ENCODE measurements at places on chromosomes 1 and 21. TPM values are rescaled to one million over a fixed set of nuclear protein-coding genes. Genes with fewer than 3 reads are reported as not detected.

GRCh38 chr1:155044812-155045657 is 6.1 kb upstream of the ADAM15 start:
- no peak overlapping the region for H3K27ac ChIP-seq
- no peaks in the 10 kb centered on the region for H3K36me3 ChIP-seq
- H3K4me3 ChIP-seq: no peak overlapping the region
- peak; percentile 73 for DNase-seq
- peaks cover 3% of the 10 kb centered on the region for H3K27me3 ChIP-seq

DNA sequence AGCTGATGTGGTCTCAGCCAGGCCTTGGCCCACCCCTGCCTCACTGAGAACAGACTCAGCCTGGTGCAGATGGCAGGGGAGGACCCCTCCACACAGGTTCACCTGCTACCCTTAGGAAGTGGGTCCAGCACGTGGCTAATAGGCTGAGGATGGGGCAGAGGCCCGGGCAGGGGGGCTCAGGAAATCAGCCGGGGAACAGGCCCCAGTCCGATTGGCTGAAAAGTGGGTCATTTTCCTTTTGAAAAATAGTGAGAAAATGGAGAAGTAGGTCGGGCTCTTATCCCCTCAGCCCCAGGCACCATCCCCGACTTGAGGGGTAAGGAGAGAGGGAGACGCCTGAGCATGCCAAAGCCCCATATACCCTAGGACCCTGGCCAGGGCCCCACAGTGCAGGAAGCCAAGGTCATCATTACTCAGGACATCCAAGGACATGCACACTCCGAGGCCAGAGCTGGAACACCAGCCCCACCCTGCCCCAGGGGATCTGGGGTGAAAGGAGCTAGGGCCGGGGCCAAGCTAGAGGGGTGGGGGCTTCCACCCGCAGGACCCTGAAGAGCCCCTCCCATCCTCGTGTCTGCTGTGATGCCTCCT is 11.0 kb downstream of the DLGAP3 start:
- no peak for DNase-seq
- no peak overlapping the region for H3K4me3 ChIP-seq
- no peak overlapping the region for H3K27ac ChIP-seq

GRCh38 chr1:204074274-204075138 is 1.6 kb downstream of the SOX13 start:
- H3K4me1 ChIP-seq: peaks cover 27% of the 10 kb centered on the region
- H3K27me3 ChIP-seq: peaks cover 76% of the 10 kb centered on the region
- no peaks in the 10 kb centered on the region for H3K36me3 ChIP-seq

- H3K4me1 ChIP-seq: no peaks in the 10 kb centered on the region
- no peak overlapping the region for H3K4me3 ChIP-seq
- no peaks in the 10 kb centered on the region for H3K36me3 ChIP-seq
- no peak for DNase-seq
- no peaks in the 10 kb centered on the region for H3K27me3 ChIP-seq
- no peak overlapping the region for H3K27ac ChIP-seq
Observed at GRCh38 chr1:229221106-229222019, 49.5 kb upstream of the RAB4A start.

DNA sequence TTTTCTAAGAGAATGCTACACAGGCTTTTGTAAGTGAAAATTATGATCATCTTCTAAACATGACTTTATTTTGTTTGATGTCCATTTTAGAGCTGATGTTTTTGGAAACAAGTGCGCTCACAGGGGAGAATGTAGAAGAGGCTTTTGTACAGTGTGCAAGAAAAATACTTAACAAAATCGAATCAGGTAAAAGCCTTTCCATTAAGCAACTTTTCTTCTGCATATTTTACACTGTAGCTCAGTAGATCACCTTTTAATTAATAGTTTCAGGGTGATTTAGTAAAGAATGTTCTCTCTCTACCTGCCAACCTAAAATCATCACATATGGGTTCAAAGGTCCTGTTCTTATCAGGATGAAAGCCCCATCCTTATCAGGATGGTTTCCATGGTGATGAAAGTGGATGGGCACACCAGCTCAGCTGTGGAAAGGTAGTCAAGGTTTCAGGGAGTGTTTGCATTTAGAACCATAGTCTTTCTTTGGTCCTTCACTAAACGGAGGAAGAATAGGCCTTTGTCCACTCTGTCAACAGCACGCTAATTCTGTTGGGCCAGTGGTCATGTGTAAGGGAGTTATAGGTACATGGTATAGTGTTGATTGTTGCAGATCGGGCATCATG is 28.1 kb downstream of the RAB4A start:
- H3K27ac ChIP-seq: no peak overlapping the region
- no peak for DNase-seq
- no peaks in the 10 kb centered on the region for H3K27me3 ChIP-seq
- no peak overlapping the region for H3K4me3 ChIP-seq
- H3K36me3 ChIP-seq: peaks cover 40% of the 10 kb centered on the region
- peaks cover 8% of the 10 kb centered on the region for H3K4me1 ChIP-seq

GRCh38 chr1:158366783-158367182 is 13.1 kb downstream of the CD1E start:
- H3K4me1 ChIP-seq: no peaks in the 10 kb centered on the region
- no peak overlapping the region for H3K27ac ChIP-seq
- H3K4me3 ChIP-seq: no peak overlapping the region
- DNase-seq: no peak

DNA sequence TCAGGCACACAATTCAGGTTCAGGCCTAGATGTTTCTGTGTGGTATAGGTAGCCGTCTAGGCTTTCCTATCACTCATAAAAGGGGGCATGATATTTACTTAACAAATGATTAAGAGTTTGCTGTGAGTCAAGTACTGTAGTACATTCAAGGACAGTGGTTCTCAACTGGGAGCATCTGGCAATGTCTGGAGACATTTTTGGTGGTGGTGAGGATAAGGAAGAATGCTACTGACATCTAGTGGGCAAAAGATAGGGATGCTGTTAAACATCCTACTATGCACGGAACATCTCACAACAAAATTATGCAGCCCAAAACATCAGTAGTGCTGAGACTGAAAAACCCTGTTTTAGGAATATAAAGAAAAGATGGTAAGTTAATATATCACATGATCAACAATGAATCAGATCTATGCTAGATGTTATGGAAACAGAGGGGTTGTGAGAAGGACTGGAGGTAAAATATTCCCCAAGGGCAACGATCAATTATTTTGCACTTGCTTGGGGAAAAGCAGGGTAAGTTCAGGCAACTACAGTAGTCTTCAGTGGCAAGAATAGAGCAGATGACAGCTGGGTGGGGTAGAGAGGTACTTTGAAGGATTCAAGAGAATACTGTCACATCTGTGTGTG is 4.9 kb downstream of the DNTTIP2 start:
- DNase-seq: no peak
- H3K4me3 ChIP-seq: no peak overlapping the region
- peak overlapping the region; percentile 27 for H3K27ac ChIP-seq
- H3K36me3 ChIP-seq: peaks cover 72% of the 10 kb centered on the region
- peaks cover 41% of the 10 kb centered on the region for H3K4me1 ChIP-seq
- H3K27me3 ChIP-seq: no peaks in the 10 kb centered on the region

- H3K27ac ChIP-seq: no peak overlapping the region
- H3K27me3 ChIP-seq: no peaks in the 10 kb centered on the region
- H3K4me3 ChIP-seq: peak overlapping the region; percentile 57
- peaks cover 4% of the 10 kb centered on the region for H3K4me1 ChIP-seq
- DNase-seq: peak; percentile 48
Observed at GRCh38 chr1:32612189-32612881, 38.0 kb downstream of the ZBTB8OS start.

GRCh38 chr1:112790920-112791722 is 76.0 kb upstream of the PPM1J start:
- H3K36me3 ChIP-seq: no peaks in the 10 kb centered on the region
- DNase-seq: no peak

- no peak overlapping the region for H3K27ac ChIP-seq
- DNase-seq: no peak
- no peaks in the 10 kb centered on the region for H3K4me1 ChIP-seq
- no peaks in the 10 kb centered on the region for H3K36me3 ChIP-seq
- no peak overlapping the region for H3K4me3 ChIP-seq
Observed at GRCh38 chr1:30444401-30444800, 279.0 kb downstream of the MATN1 start.

- no peak overlapping the region for H3K4me3 ChIP-seq
- H3K27me3 ChIP-seq: no peaks in the 10 kb centered on the region
- H3K36me3 ChIP-seq: no peaks in the 10 kb centered on the region
- no peaks in the 10 kb centered on the region for H3K4me1 ChIP-seq
Observed at GRCh38 chr1:57898531-57898930, 474.7 kb upstream of the DAB1 start.

GRCh38 chr1:183804387-183804786 is 533 bp upstream of the RGL1 start:
- peaks cover 12% of the 10 kb centered on the region for H3K36me3 ChIP-seq
- peaks cover 5% of the 10 kb centered on the region for H3K27me3 ChIP-seq
- H3K27ac ChIP-seq: no peak overlapping the region
- no peak overlapping the region for H3K4me3 ChIP-seq

- H3K27me3 ChIP-seq: peaks cover 36% of the 10 kb centered on the region
- H3K36me3 ChIP-seq: no peaks in the 10 kb centered on the region
- H3K27ac ChIP-seq: no peak overlapping the region
- no peak for DNase-seq
Observed at GRCh38 chr21:38491536-38491935, 6.7 kb downstream of the ERG start.

DNA sequence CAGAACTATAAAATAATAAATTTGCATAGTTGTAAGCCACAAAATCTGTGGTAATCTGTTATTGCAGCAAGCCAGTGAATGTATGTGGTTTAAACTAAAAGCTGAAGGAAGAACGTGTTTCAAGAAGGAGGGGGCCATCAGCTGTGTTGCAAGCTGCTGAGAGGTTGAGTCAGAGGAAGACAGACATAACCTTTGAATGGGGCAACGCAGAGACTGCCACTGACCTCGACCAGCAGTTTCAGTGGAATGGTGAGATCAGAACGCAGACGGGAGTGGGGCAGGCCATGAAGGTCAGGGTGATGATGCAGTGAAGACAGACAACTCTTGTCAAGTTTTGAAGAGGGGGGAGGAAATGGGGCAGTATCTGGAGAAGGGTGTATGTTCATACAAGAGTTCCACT is 23.2 kb upstream of the QSOX1 start:
- H3K27ac ChIP-seq: no peak overlapping the region
- peaks cover 19% of the 10 kb centered on the region for H3K27me3 ChIP-seq
- H3K4me3 ChIP-seq: no peak overlapping the region

- no peaks in the 10 kb centered on the region for H3K36me3 ChIP-seq
- DNase-seq: no peak
- H3K4me1 ChIP-seq: no peaks in the 10 kb centered on the region
- no peaks in the 10 kb centered on the region for H3K27me3 ChIP-seq
- H3K27ac ChIP-seq: no peak overlapping the region
- H3K4me3 ChIP-seq: no peak overlapping the region
Observed at GRCh38 chr1:98500324-98500723, 161.2 kb upstream of the SNX7 start.

- no peaks in the 10 kb centered on the region for H3K4me1 ChIP-seq
- H3K4me3 ChIP-seq: no peak overlapping the region
- H3K27ac ChIP-seq: no peak overlapping the region
- H3K36me3 ChIP-seq: no peaks in the 10 kb centered on the region
Observed at GRCh38 chr1:61836649-61837048, 94.4 kb downstream of the PATJ start.

DNA sequence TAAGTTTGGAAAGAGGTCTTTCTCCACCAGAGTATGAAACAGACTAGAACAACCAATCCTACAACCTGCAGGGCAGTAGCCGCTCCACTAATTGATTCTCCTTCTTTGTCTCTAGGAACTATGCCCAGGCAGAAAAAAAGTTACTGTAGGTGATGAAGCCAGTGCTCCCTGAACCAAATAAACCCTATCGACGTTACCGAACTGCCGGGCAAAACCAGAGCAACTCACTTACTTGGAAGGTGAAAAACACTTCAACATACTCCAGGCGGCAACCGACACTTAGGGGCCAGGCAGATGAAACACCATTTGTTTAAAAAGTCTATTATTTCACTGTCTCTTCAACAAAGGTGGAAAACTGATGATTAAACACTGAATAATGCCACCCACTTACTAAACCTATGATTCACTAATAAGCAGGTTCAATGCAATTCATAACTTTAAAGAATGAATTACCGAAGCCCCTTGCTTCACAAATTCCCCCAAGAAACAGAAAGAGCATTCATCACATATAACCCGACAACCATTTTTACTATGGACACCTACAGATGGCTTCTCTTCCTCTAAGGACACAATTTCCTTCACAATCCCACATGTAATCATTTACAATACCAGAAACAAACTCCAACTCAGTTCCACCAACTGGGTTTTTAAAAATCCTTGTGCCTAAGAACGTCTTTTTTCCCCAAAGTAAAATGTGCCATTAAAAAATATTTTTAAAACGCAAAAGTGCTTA is 1.6 kb downstream of the NRIP1 start:
- peak overlapping the region; percentile 73 for H3K4me3 ChIP-seq
- H3K4me1 ChIP-seq: peaks cover 36% of the 10 kb centered on the region
- no peak for DNase-seq
- H3K27ac ChIP-seq: peak overlapping the region; percentile 29
- H3K36me3 ChIP-seq: peaks cover 4% of the 10 kb centered on the region

- no peak for DNase-seq
- no peak overlapping the region for H3K4me3 ChIP-seq
- H3K27ac ChIP-seq: no peak overlapping the region
- peaks cover 41% of the 10 kb centered on the region for H3K4me1 ChIP-seq
- peaks cover 10% of the 10 kb centered on the region for H3K27me3 ChIP-seq
Observed at GRCh38 chr1:224626042-224626441, 9.9 kb downstream of the CNIH3 start.

The HNRNPCL1 gene
- not detected for total RNA-seq

The TXNIP gene
- 397 TPM for total RNA-seq

The SON gene
- total RNA-seq: 279 TPM

The NR5A2 gene
- 0.13 TPM for total RNA-seq

The MSH4 gene
- total RNA-seq: 0.20 TPM

The PRAMEF25 gene
- total RNA-seq: not detected

The LCE1A gene
- not detected for total RNA-seq

The ITGB2 gene
- 631 TPM for total RNA-seq

The PLA2G2E gene
- total RNA-seq: not detected

The ITGB3BP gene
- total RNA-seq: 46.2 TPM

The HCRTR1 gene
- total RNA-seq: not detected

The OR10Z1 gene
- not detected for total RNA-seq

The OR2AK2 gene
- not detected for total RNA-seq

The CHIA gene
- not detected for total RNA-seq

The CA14 gene
- total RNA-seq: not detected

The GABPA gene
- 27.7 TPM for total RNA-seq
